Epithelial cell of prostate (primary cell): ENCODE measurements at places on chromosomes 4 and X.

- no peak for DNase-seq
Measured at GRCh38 chr4:182144626-182145333, 98.4 kb upstream of the TENM3 start.

DNA sequence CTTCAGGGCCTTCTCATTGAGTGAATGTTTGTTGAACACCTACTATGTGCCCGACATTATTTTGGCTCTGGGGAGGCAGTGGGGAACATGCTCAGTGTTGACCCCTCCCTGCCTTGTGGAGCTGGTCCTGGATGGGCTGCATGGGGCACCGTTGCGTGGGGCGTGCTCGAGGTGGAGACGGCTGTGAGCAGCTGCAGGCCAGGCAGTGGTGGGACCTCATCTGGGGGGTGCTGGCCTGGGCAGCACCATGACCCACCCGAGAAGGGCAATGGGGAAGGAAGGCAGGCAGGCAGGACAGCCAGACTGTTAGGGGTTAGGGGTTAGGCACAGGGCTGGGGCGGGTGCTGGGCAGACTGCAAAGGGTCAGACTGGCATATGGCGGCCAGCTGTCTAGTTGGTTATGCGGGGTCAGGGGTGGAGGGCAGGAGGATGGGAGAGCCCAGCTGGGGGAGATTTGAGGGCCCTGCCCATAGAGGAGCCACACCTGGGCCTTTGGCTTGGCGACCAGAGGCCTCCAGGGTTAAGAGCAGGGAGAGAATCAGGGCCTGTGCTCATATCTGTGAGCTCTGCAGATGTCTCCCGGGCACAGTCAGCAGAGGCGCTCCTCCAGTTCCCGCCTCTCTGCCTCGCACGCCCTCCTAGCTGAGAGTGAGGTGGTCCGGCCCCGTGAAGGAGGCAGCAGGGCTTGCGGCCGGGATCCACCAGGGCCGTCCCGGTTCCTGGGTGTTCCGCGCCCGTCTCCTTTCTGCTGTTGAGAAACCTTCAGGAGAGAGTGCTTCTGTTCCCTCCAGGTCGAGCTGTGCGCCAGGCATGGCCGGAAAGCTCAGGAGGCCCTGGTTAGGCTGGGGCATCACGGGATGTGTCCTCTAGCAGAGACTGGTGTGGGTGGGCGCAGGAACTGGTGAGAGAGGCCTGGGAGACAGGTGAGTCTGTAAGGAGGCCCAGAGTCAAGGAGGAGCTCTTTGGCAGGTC is 73.3 kb downstream of the RGS12 start:
- DNase-seq: no peak

DNA sequence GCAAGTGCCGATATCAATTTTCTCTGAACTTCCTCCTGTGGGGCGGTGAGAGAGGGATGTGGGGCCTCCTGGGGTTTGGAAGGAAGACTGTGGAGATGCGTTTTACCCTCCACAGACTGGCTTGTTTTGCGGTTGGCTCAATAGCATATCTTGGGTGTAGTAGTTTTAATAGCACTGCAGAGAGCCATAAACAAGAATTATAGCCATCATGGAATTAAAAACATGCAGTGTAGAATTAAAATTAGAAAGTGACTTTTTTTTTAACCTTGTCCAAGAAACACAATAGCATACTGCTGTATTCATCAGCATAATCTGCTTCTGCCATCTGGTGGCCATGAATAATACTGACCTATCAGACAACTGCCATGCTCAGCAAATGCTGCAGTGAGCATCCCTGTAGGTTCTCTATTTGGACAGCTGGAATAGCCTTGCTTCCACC is 47.3 kb upstream of the SCML1 start:
- DNase-seq: no peak

DNA sequence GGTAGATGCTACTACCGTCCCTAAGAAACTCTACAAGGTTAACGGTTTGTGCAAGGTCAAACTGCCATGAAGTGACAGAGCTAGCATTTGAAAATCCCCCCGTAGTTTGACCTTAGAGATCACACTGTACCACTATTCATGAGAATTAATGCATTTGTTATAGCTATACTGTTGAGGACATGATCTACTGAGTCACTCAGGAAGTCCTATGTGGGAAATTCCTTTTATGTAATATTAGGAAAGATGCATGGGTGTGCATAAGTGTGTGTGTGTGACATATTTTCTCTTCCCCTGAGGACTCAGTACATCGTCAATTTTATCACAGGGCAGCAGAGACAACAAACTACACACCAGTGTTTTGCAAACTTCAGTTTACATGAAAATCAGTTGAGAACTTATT is 141.1 kb downstream of the FBXW7 start:
- DNase-seq: no peak

DNA sequence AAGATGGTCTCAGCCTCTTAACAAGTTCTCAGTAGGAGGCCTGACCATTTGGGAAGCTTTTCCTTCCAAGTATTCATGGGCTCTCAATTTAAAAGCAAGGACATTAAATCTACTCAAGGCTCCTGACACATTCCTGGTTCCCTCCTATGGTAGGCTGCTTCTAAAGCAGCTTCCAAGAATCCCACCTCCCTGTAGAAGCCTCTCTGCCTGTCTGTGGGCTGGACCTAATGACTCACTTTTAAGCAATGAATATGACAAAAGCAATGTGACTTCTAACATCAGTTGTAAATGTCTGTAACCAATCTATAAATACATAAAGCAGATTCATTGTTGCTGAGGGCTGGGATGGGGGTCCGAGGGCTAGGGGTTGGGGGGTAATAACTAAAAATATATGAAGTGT is 99.5 kb upstream of the FAM9B start:
- no peak for DNase-seq

- no peak for DNase-seq
Measured at GRCh38 chrX:10653302-10653701, 32.9 kb upstream of the MID1 start.

- DNase-seq: no peak
Measured at GRCh38 chr4:138297743-138298405, 55.7 kb upstream of the SLC7A11 start.

GRCh38 chr4:15253349-15253748 is 174.5 kb upstream of the C1QTNF7 start:
- no peak for DNase-seq

DNA sequence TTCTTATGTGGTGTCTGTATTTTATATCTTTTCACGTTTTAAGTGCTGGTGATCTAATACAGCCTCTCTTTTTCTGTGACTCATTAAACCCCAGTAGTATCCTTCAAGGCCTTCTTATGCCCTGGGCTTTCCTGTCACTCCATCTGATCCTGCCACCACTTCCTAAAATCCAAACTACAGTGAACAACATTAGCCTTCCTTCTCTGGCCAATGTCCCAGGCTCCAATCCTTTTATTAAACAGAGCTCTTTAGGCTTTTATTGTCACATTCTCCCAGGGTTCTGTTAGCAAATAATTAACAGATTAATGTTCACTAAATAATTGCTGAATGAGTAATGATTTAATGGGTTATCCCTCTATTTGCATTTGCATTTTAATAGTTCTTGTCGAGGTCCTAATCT is 47.9 kb upstream of the ITM2A start:
- DNase-seq: no peak

DNA sequence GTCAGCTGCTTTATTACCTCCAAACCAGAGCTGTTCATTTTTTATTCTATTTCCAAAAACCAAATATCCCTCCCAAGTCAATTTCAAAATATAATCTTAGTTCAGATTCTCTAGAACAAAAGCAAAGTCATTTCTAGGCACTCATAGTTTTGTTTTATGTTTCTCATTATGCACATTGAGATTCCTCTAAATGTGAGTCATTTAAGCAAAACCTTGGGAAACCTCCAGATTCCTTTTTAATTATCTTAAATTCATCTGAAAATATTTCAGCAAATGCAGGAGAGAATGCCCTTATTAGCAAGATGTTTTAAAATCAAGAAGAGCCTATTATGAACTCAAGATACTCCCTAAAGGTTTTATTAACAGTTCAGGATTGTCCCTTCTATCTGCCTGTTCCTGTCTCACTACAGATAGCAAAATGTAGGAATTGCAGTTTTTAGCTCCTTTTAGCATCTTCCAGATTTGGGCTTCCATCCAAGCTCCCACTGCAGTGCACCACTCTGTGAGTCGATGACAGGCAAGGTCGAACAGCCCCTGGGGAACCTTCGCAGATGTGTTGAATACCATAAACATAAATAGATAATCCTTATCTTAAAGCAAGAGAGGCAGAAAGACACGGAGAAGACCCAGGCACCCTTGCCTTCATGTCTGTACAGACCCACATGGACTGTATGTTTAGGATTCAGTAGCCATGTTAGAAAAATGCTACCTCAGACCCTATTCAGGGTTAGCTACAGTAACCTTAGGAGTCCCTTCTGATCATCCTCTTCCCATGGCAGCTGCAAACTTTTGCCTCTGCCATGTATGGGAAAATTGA is 11.3 kb upstream of the SLC9A7 start:
- no peak for DNase-seq

- no peak for DNase-seq
Measured at GRCh38 chrX:65671286-65671685, 3.8 kb downstream of the MSN start.

GRCh38 chr4:107253579-107254068 is 217.5 kb upstream of the DKK2 start:
- no peak for DNase-seq

DNA sequence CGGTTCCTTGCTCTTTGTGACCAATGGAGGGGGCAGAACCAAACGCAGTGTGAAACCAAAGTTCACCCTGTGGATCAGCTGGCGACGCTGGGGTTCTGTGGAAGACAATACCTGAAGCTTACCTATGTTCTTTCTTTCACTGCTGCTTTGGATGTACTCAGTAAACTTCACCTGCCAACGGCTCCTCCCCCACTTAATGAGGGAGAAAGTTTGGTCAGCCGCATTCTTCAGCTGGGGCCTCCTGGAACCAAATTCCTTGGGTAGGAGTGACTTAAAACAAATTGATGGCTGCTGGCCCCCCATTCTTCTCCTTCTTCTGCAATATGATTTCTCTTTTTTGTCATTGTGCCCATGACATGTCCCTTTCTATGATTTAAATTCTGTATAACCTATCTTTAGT is 282.4 kb downstream of the ANK2 start:
- no peak for DNase-seq

- DNase-seq: no peak
Measured at GRCh38 chrX:132442691-132443090, 46.1 kb downstream of the MBNL3 start.

GRCh38 chr4:71907782-71908181 is 123.9 kb upstream of the GC start:
- no peak for DNase-seq

- no peak for DNase-seq
Measured at GRCh38 chrX:8632924-8633323, 99.0 kb downstream of the ANOS1 start.

GRCh38 chr4:154551872-154552686 is 1.9 kb upstream of the PLRG1 start:
- DNase-seq: no peak

DNA sequence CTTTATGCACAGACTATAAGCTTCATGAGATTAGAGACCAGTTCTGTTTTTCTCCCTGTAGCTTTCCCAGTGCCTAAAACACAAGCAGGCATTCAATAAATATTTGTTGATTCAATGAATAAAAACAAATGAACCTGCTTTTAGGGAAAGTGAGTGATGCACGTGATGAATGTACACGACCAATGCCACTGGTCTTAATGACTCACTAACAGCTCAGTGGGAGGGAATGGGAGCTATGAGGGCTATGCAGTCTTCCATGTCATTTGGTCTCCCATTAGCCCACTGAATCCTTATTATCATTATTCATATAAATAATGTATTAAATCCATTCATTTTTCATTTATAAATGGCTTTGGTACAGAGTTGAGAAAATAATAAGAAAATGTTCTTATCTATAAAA is 247.4 kb downstream of the FBXO8 start:
- DNase-seq: no peak

- DNase-seq: no peak
Measured at GRCh38 chr4:35175487-35175886, 1068.8 kb downstream of the ARAP2 start.

DNA sequence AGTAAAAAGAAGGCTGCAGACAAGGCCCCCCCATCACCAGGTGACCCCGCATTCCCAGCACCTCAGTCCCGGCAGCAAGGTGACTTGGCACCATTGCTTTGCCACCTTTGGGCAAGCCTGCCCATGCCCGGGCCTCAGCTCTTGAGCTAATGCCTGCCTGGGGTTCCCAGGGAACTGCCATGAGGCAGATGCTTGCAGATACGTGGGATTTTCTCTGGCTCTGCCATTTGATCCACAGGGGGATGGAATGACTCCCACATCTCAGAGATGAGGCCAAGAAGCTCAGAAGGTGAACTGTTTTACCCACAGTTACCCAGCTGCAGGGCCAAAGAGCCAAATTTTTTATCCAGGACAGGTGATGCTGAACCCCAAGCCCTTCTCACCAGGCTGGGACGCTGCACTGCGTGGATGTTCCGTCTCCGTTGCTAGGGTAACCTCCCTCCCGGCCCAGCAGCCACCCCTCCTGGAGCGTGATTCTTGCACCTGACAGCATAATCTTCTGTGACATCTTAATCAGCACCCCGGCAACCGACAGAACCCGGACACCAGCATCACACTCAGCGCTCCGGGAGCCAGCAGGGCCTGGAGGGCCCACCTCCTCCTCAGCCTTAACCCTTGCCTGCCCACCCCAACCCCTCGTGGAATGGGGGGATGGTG is 15.7 kb upstream of the MSX1 start:
- no peak for DNase-seq

- DNase-seq: peak; percentile 46
Measured at GRCh38 chr4:27239641-27240040, 379.0 kb downstream of the STIM2 start.

DNA sequence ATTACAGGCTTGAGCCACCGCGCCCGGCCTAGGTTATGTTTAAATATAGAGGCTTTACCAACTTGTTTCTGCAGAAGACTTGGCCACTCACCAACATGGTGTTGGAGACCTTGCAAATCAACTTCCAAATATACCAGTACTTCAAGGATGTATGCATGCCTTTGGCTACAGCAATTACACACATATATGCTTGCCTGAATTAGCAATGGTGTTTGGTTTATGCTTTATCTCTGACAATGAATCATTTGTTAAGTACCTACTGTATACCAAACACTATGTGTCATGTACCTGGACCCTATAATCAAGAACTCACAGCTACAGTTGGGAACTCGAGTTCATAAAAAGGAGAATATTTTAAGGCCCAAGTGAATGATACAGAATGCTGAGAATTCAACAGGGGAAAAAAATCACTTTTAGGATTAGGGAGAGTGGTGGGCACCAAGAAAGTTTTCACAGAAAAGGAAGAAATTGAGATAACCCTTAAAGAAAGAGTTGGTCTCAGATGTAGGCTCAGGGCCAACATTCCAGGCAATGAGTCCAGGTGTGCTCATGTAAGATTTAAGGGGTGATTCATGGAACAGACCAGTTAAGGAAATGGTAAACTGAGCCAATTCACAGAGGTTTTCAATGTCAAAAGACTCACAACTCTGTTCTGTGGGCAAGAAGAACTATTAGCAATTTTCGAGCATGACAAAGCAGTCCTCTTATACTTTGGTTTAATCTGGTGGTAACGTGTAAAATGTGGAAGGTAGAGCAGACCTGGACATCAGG is 98.9 kb downstream of the BCOR start:
- no peak for DNase-seq

- DNase-seq: no peak
Measured at GRCh38 chr4:76216975-76217814, 3.6 kb upstream of the SCARB2 start.
